ENCODE measurements at places on chromosomes 6 and 20.
A peak's percentile ranks its signal among the peaks of the same experiment; 100 is the strongest.

- peak; percentile 28 for DNase-seq
Observed at GRCh38 chr6:99151634-99152346, 197.7 kb downstream of the FAXC start.

GRCh38 chr6:163159110-163159509, 255.4 kb upstream of the QKI start:
- DNase-seq: no peak

- DNase-seq: peak; percentile 94
Observed at GRCh38 chr6:49782293-49782692, 4.8 kb downstream of the PGK2 start.

DNA sequence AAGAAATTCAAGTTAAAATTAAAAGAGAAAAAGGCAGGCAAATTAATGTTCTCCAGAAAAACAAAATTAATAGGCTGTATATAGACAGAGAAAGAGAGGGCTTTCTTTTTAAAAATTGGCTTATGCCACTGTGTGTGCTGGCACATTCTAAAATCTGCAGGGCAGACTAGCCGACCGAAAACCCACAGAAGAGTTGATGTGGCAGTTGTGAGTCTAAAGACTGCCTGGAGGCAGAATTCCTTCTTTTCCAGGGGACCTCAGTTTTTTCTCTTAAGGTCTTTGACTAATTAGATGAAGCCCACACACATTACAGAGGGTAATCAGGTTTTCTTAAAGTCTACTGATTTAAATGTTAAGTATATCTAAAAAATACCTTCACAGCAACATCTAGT, 85.7 kb downstream of the GJA1 start:
- DNase-seq: no peak

GRCh38 chr6:6966569-6966968, 141.2 kb upstream of the RREB1 start:
- DNase-seq: no peak

- DNase-seq: no peak
Observed at GRCh38 chr6:36177166-36177565, 19.4 kb upstream of the BRPF3 start.

- no peak for DNase-seq
Observed at GRCh38 chr6:105113422-105113821, 66.4 kb downstream of the POPDC3 start.

- DNase-seq: peak; percentile 15
Observed at GRCh38 chr6:135851442-135852271, at the start of gene PDE7B. Gene PDE7B (plus strand): TSS chr6:135851701.

- no peak for DNase-seq
Observed at GRCh38 chr6:105202486-105202885, 22.7 kb upstream of the POPDC3 start.
